Activated CD4-positive, alpha-beta T cell treated with anti-CD3 and anti-CD28 coated beads for 24 hours (primary cell): ENCODE measurements at places on chromosomes 2 and 18.

DNA sequence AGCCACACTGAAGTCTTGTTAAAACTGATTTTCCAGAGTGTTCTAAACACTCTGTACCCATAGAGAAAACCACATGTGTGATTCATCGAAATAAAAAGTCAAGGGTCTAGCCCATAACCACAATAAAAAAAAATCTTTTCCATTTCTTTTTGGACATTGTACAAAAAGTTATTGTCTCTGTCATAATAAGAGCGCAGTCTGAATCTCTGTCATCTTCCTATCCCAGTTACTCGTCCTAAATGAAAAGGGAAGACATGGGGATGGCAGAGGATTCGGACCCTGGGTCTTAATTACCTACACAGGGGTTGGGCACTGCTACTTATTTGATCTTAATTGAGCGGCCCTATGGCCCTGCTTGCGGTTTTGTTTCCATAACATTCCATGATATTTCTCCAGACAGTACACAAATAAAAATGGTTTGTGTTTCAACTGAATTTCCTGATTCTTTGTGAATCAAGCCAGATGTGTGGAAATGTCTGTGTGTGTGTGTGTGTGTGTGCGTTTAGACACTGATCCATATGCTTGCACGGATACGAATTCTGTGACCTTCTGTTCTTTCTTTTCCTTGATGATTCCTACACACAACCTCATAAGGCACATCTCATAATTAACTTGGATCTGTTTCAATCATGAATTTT lies 133.4 kb upstream of the SPATS2L start:
- DNase-seq = no peak

GRCh38 chr2:227153758-227154486 lies 10.1 kb downstream of the COL4A4 start:
- DNase-seq = no peak

- DNase-seq = no peak
Measured at GRCh38 chr2:63465633-63466032, 122.6 kb downstream of the WDPCP start.

DNA sequence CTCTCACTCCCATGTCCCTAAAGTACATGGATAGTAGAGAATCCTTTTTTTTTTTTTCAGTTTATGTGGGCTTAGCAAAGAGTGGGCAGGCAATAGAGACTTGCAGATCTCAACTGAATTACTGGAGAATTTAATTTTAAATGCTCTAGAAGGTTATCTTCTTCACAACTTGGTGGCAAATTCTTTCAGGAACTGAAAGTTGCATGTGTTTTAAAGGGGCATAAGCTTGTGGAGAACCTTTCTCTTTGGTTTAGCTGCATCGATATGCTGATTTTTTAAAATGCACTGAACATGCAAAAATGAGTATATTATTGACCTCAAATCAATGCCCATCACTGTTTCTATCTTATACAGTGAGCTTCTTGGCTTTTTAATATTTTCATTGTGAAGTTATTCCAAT lies 24.9 kb upstream of the GALNT3 start:
- DNase-seq = no peak

GRCh38 chr2:223771475-223771874 lies 65.9 kb downstream of the AP1S3 start:
- DNase-seq = no peak

DNA sequence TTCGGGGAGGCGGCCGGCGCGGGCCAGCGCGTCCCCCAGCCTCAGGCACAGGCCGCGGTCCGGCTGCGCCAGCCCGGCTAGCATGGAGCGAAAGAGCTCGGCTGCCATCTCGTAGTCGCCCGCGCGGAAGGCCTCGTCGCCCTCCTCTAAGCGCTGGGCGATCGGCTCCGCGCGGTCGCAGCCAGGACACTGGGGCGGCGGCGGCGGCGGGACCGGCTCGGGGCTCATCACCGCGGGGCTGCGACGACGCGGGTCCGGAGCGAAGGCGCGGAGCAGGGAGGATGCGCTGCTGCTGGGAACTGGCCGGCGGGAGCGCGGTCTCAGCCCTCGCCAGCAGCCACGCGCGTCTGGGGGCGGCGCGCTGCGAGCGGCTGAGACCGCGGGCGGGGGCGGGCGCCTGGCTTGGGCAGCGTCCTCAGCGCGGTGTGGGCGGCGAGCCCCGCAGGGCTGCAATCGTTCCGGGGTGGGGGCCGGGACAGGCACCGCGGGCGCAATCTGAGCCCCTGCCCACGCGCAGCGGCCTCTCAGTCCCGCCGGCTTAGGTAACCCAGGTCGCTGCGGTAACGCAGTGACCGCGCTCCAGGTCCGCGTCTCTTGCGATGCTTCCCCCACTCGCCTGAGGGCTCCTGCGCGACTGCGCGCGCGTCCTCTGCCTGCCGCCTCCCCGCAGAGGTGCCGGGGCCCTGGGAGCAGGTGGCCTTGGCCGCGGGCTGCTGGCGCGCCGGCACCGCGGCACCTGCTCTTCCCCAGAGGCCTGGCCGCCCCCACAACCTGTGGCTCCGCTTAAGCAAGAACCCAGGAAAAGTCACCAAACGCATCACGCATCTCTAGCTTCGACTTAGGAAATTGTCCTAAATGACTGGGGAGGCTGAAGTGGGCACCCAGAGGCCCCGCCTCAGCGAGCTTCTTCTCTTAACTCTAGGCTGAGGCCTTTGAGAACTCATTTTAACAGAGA lies at the start of gene LONRF2:
Gene LONRF2, minus strand, starts transcription at position 636 of the 955 bp plus-strand sequence. Its CDS starts 408 bp downstream, at position 228.
- DNase-seq = no peak

DNA sequence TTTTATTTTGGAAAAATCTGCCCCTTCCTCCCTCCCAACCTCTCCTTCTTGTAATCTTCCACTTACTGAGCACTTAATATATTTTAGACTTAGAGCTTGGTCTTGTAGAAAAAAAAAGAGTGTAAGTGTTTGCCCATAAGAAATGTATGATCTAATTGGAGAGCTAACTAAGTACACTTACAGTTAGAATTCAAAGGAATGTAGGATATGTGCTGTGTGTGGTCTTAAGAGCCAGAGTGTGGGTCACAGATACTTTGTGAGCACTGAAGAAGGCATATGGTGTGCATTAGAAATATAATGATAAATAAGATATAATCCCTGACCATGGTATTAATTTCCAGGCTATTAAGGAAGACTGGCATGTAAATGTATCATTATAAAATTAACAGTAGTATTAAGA lies 91.8 kb upstream of the ZNF521 start:
- DNase-seq = no peak

DNA sequence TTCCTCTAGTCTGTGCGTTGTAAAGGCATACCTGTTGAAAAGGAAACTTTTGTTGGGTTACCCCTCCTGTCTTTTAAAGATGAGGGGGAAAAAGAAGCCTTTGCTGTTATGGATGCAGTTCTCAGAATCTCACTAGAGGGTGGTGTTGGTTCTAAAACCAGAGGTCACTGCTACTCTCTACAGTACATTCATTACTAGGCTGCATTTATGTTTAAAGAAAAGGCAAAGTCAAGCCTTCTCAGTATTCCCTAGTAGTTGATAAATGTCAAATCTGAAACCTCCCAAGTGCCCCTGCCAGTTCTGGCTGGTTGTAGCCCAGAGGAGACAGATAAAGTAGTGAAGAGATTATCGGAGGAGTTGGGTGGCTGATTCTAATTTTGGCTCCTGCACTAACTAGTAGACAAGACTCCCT lies 1.4 kb upstream of the PLCL1 start:
- peak; percentile 32 for DNase-seq

DNA sequence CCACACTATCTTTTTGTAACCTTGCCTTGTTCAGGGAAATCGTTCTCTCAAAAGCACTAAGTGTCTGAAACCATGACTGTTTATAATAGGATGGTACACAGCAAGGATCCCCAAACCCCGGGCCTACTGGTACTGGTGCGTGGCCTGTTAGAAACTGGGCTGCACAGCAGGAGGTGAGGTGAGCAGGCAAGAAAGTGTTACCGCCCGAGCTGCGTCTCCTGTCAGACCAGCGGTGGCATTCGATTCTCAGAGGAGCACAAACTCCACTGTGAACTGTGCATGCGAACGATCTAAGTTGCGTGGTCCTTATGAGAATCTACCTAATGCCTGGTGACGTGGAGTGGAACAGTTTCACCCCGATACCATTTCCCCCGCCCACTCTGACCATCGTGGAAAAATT lies 81.8 kb upstream of the KCNJ3 start:
- DNase-seq = no peak

DNA sequence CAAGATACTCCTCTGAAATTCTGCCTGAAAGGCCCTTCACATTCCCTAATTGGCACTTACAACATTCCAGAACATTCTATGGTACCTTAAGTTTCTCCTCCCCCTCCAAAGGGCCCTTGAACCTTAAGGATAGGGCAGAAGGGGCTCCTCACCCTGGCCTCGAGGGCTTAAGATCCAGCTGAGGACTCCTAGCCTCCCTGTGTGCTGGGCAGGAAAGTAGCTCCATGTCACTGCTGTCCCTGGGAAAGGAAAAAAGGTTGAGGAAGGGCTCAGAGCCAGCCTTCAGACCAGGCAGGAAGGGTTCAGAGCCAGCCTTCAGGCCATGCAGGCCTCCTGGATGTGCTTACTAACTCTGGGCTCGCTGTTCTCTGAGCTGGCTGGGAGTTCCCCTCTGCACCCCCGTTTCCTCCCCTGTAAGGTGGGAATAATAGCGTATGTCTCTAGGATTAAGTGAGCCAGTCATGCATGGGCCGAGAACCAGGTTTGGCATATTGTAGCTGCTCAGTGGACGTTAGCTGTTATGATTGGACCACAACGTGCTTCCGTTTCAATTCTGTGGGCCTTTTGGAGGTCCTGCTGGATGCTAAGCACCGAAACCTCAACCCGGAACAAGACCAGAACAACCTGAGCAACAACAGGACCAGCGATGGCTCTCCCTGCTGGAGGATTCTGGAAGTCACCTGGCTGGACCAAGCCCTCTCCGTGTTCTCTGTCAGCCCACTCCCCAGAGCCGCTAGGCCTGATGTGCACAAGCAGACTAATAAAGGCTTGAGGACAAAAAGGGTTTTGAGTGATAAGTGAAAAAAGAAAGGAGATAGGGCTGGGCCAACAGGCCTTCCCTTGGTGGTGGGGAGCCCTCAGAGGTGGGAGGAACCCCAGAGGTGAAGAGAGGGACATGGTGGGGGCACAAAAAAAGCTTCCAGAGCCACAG lies 1.0 kb upstream of the B3GNT7 start:
- no peak for DNase-seq

GRCh38 chr2:36277146-36277808 lies 78.3 kb upstream of the CRIM1 start:
- peak; percentile 15 for DNase-seq

- DNase-seq = no peak
Measured at GRCh38 chr2:200809506-200810251, 2.0 kb upstream of the BZW1 start.

GRCh38 chr2:38533757-38534545 lies 68.8 kb downstream of the HNRNPLL start:
- DNase-seq = no peak

DNA sequence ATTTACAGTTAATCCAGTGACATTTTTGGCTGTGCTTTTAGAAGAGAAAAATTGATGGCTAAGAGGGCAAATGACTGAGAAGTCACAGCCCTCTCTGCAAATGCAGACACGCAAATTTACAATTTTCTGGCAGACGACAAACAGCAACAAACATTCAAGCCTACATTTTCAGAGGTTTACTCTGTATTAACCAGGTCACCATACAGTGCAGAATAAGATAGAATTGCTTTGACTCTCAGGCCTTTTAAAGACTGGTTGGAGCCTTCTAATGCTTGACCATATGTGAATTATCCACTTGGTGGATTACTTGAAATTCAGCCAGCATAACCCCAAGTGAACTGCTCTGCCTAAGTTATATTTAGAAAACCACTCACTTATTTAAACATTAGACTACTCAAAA lies 280.9 kb upstream of the STON1 start:
- no peak for DNase-seq
